NCI-H1417 treated with DMSO at 0.1 percent for 48 hours (cell line): ENCODE measurements at places on chromosomes 12 and 14.

DNA sequence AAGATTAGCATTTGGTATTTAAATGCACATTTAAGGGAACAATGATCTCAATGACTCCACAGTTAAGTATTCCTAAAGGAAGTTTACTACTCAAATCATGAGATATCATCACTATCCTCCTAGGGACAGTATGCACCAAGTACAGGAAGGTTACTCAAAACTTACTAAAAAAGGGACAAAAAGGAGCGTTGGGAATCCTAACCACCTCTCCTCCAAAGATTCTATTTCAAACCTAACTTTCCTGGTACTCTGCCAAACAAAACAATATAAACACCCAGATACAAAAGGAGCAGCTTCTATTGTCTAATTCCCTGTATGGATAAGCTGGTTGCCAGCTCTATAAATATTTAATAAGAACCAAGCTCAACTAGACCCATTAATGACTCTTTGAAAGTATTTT lies 377.7 kb downstream of the NUAK1 start:
- DNase-seq, result no peak

DNA sequence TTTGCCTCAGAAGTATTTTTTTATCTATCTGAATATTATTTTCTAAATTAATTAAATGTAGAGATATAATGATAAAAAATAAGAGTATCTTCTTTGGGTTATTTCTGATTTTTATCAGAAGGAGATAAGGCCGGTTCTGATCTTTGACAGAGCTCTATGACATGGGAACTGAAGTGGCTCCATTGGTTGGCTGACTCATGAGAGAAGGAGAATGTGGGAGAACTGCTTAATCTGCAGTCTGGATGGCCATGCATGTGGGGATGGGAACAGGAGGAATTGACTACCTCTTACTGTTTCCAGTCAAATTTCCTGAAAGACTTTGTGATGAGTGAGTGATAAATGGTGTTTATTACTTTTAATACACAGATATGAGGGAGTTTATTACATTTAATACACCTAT lies 155.8 kb upstream of the ATP2B1 start:
- DNase-seq, result no peak

- no peak for DNase-seq
Observed at GRCh38 chr12:64452559-64453329, 824 bp downstream of the TBK1 start.

GRCh38 chr12:1864456-1864855 lies 44.1 kb downstream of the LRTM2 start:
- DNase-seq, result no peak

DNA sequence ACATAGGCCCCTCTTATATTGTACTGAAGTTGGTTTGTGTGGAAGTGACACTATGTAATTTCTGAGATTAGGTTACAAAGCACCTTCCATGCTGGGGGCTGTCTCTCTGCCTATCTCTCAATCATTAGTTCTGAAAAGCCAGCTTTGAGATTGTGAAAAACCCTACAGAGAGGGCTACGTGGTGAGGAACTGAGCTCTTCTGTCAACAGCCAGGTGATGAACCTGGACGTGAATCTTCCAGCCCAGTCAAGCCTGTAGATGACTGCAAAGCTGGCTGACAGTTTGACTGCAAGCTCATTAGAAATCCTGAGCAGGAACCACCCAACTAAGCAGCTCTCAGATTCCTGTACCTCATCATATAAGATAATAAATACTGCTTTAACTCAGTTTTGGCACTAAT lies 36.3 kb upstream of the BBS10 start:
- DNase-seq, result no peak

- no peak for DNase-seq
Observed at GRCh38 chr14:67573228-67574010, 26.6 kb downstream of the PIGH start.

DNA sequence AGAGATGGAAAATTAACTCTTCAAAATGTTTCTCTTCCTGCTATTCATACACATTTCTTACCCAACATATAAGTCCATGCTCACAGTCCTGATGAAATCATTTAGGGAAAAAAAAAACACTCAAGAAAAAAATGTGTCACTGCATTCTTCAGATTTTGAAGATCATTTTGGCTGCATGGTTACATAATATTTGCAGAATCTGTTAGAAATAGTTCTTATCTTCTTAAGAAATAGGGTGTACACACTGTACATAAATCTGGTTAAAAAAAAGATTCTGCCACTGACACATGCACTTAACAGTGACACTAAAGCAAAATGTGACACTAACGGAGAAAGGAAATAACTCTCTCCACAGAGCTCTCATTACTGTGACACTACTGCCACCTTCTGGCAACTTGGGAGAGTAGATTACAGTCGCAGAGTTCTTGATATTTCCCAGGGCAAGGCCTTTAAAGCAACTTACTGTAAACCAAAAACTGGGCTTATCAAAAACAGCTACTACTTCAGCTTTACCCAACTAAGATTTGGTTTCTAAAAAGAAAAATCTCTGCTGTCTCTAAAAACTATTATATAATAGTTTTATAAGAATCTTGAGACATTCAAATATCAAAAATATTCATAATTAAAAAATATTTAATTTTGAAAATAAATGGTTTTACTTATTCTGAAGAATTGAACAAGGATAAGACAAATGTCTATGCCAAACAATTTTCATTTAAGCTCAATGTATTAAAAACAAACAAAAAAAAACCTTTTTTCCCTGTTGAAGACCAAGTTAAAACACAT lies 65.0 kb downstream of the SETD3 start:
- peak; percentile 45 for DNase-seq

DNA sequence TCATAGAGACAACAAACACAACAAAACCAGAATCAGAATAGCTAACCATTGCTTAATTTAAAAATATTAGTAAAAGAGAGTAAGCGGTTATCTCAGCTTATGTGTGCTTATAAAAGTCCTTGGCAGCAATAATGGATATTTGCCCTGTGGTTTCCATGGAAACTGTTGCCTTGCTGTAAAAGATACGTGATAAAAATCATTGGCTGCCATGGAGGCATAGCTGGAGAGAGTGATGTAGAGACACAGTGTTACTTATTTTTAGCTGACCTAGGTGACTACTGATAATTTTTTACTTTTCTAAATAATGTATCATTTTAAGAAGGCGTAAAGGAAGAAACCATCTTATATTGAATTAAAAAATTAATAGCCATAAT lies 92.9 kb downstream of the ERC1 start:
- DNase-seq, result peak; percentile 22
